ENCODE measurements at places on chromosomes 3 and 15.

GRCh38 chr3:4515916-4516579, 22.9 kb downstream of the ITPR1 start:
- DNase-seq = no peak

- no peak for DNase-seq
Observed at GRCh38 chr15:76961268-76962011, 29.9 kb downstream of the RCN2 start.

- DNase-seq = no peak
Observed at GRCh38 chr15:58331560-58331912, 100.3 kb upstream of the LIPC start.

DNA sequence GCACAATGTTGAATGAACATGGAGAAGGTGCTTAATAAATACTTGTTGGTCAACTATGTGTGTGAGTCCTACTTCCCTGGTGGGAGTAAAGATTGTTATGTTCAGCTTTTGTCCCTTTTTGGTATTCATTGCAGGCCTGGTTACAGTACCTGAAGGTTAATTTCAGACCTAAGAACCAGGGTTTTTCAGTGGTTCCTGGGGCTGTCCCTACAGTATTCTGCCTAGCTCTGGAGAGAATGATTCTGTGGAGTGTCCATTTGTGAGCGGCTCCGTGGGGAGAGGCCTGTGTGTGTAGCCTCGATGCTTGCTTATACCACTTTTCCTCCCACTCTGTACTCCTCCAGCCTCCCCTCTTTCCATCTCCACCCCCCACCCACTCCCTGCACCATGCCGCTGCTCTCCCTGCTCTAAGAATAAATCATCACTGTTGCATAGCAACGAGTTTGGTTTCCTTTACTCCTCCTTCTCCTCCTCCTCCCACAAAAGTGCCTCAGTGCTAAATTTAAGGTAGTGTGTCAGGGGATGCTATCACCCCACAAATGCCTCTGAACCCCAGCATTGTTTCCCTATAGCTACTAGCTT, 150.6 kb upstream of the ROPN1 start:
- no peak for DNase-seq

GRCh38 chr15:34722439-34722836, 32.4 kb downstream of the GJD2 start:
- DNase-seq = no peak

DNA sequence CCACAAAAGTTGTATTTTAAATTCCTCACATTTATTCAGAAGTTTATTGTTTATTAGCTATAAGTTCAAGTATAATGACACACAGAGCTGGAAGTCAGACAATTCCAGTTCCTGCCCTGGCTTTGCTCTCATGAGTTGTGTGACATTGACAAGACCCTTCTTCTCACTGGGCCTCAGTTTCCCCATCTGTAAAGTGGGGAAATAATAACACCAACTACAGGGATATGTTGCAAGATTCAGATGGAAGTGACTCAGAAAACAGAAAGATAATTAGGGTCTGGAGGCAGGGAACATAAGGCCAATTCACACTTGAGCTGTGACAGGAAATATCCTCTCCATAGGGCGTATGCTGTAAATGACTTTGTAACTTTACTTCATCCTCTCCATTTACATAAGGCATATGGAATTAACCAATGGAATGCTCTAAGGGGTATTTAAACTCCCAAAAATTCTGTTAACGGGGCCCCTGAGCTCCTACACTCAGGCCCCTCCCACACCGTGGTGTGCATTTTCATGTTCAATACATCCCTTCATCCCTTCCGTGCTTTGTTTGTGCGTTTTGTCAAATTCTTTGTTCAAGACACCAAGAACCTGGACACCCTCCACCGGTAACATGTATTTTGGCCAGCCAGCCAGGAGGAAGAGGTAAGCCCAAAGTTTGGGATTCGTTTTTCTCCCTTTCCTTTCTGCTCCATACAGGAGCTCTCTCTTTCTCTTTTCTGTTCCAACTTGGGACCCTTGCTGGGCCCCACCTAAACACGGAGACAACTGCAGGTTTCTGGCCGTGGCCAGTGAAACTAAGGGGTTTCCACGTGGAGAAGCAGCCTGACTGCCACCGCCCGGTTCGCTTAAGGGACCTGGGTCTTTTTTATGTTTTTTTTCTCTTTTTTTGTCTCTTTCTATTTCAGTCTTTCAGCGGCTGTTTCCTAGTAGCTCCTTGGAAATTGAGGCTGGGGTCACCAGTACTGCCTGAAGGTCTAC, 16.9 kb downstream of the CYP11A1 start:
- DNase-seq = no peak

GRCh38 chr15:56820333-56820732, 87.0 kb upstream of the ZNF280D start:
- DNase-seq = no peak

DNA sequence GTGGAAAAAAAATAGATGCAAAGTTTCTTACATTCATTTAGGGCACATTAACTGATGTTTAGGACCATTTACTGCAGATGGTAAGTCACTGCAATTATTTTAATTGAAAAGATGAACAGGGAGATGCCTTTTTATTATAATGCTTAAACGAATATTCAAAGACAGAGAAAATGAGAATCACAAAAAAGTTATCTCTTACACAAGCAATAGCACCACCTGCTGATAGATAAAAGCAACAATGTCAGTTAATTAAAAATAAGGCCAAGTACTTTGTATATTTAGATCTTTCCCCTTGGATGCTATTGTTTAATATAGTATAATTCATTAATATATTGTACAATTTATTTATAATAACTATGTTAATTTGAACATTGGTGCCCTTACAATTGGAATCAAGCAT, 55.9 kb downstream of the IFT80 start:
- DNase-seq = no peak

DNA sequence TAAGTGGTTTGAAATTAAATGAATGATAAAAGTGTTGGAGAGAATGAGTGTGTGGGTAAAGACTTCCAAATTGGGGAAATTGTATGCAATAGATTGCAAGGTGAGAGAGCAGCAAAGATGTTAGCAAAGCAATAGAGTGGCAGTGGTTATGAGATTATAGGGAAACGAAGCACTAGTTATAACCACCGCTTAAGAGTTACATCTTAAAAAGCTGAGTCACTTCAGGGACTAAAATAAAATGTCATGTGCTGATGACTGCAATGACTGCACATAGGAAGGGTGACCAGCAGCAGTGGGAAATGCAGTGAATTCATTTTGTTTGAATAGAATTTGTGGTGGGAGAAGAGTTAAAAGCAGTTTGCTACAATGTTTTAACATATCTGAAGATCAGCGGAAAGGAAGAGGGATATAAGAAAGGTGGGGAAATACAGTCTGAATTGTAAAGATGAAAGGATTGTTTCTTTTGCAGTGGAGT, 127.3 kb downstream of the RAP2B start:
- no peak for DNase-seq

DNA sequence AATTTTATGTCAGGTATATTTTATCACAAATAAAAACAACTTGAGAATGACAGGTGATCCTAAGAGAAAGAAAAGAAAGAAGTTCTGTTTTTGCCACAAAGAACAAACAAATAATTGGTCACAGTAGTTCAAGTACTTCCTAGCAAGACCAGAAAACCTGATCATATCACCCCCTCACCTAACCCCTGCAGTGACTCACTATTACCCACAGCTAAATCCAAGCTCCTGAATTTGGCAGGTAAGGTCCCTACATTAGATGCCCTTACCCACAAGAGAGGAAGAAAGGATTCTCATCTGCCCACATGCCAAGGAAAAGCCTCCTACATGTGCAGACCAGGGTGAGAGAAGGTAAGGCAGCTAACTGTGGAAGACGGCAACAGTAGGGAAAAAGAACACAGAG, 4.4 kb downstream of the SSUH2 start:
- DNase-seq = no peak

GRCh38 chr3:43632269-43632733, 10.5 kb upstream of the ANO10 start:
- DNase-seq = no peak

DNA sequence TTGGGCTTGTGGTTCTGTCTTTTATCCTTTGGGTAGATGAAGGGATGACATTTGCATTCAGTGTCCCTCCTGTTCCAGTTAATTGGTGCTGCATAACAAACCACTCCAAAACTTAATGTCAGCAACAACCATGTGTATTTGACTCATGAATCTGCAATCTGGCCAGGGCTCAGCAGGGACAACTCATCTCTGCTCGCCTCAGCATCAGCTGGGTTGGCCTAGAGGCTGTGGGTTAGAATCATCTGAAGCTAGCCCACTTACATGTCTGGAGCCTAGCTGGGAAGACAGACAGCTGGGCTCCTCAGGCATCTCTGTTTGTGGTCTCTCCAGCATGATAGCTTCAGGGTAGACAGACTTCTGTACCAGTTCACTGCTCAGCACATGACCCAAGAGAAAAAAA, 92.0 kb downstream of the TMEM108 start:
- DNase-seq = no peak

DNA sequence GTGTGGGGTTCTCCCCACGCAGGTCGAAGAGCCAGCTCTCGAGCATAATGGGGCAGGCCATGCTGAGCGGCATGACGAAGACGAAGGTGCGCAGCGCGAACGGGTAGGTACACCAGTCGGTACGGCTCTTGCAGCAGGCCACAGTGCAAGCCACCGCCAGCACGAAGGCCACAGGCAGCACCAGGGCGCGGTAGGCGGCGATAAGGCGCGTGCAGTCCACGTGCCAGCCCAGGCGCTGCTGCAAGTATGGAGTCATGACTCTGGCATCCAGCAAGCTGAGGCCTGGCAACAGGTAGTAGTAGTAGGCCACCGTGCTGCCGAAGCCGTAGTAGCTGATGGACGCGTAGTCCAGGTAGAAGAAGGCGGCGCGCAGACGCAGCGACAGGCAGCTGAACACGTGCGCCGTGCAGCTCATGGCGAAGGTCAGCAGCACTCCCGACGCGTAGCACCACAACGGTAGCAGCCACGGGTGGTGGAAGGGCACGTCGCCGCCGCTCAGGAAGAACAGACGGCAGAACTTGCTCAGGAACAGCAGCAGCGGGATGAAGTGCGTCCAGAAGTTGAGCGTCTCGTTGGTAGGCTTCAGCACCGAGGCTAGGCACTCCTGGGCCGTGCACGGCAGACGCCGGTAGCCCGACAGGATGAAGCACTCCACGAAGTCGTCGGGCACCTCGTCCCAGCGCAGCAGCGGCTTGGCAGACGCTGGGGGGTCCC, 797 bp downstream of the PAQR9 start:
- DNase-seq = no peak

DNA sequence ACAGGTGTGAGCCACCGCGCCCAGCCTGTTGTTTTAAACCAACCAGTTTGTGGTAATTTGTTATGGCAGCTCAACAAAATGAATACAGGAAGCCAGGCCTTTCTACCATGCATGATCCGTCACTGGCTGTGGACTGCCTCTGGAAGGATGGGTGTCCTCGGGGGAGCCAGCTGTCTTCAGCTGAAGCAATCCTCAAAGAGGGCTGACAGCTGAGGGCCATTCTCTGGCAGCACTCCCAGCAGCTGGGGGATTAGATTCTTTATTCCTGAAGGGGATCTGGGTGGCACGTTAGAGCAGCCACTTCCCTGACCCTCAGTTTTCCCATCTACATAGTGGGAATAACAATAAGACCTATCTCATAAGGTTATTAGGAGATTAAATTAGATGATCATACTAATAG, 24.4 kb downstream of the POLR2M start:
- DNase-seq = no peak

DNA sequence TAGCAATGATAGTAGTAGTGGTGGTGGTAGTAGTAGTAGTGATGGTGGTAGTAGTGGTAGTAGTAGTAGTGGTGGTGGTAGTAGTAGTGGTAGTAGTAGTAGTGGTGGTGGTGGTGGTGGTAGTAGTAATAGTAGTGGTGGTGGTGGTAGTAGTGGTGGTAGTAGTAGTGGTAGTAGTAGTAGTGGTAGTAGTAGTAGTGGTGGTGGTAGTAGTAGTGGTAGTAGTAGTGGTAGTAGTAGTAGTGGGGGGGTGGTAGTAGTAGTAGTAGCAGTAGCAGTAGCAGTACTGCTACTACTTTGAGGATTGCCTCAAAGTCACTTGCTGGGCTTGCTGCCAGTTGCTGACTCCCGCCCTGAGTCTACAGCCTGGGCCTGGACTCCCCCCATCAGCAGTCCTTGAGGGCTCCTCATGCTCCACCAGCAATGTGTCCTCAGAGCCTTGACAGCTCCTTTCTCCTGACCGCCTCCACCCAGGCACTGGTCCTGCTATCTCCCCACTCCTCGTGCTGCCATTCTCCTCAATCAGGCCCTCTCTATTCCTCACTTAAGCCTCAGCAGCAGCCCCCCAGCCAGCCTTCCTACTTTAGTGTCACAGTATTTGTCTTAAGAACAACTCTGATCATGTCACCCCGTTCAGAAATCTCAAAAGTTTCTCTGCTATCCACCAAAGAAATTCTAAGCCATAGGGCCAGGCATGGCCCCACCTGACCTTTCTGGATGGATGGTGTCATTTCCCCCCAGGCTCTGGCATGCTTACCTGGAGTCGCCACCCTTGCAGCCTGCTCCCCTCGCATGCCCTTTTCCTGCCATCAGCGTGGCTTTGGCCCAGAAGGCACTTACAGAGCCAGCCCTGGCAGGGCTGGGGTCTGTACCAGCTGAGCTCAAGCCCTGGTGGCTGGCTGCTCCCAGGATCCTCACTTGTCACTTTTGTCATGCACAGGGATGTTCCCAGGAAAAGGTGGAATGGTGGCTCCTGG, 45.6 kb downstream of the DLEC1 start:
- DNase-seq = no peak

DNA sequence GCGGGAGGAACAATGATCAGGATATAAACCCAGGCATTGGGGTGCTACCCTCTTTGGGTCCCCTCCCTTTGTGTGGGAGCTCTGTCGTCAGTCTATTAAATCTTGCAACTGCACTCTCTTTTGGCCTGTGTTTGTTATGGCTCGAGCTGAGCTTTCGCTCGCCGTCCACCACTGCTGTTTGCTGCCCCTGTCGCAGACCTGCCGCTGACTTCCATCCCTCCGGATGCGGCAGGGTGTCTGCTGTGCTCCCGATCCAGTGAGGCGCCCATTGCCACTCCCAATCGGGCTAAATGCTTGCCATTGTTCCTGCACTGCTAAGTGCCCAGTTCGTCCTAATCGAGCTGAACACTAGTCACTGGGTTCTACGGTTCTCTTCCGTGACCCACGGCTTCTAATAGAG, 1443.7 kb upstream of the CADM2 start:
- DNase-seq = no peak

- no peak for DNase-seq
Observed at GRCh38 chr3:109683746-109684145, 346.4 kb upstream of the DPPA4 start.

- DNase-seq = no peak
Observed at GRCh38 chr3:8541486-8541885, 39.9 kb downstream of the LMCD1 start.

DNA sequence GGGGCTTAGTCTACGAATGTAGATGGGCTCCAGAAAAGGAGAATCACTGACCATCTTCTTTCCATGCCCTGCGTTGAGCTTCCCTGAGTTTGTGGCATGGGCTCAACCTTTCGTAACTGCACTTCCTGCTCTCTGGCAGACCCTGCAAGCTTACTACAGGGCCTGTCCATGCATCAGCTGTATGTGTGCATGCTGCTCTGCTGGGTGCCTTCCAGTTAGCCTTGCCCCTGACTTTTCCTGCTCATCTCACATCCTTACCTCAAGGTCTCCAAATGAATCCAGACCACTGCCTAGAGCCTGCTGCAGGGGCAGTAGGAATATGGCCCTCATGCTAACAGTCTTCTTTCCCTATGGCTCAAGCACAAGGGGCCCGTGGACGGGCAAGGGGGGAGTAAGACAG, 2.0 kb upstream of the TF start:
- no peak for DNase-seq

GRCh38 chr3:194773216-194773615, 87.5 kb downstream of the FAM43A start:
- peak; percentile 51 for DNase-seq

GRCh38 chr3:135157045-135157740, 362.1 kb downstream of the EPHB1 start:
- DNase-seq = no peak

- DNase-seq = no peak
Observed at GRCh38 chr15:33400941-33401340, 90.2 kb downstream of the RYR3 start.

All from LNCaP clone FGC (cell line).